ENCODE measurements at places on chromosomes 4 and X. TPM values are rescaled to one million over a fixed set of nuclear protein-coding genes. Genes with fewer than 3 reads are reported as not detected.

The GPRASP1 gene
- total RNA-seq = 1.1 TPM

GRCh38 chr4:7766661-7767345 lies 172.9 kb downstream of the AFAP1 start:
- H3K27me3 ChIP-seq = no peaks in the 10 kb centered on the region
- H3K36me3 ChIP-seq = no peaks in the 10 kb centered on the region
- H3K4me3 ChIP-seq = no peak overlapping the region
- no peaks in the 10 kb centered on the region for H3K4me1 ChIP-seq
- no peak overlapping the region for H3K27ac ChIP-seq
- DNase-seq = no peak

- no peaks in the 10 kb centered on the region for H3K4me1 ChIP-seq
- H3K27me3 ChIP-seq = peaks cover 18% of the 10 kb centered on the region
- DNase-seq = no peak
- H3K4me3 ChIP-seq = no peak overlapping the region
Observed at GRCh38 chr4:26003056-26003455, 89.0 kb downstream of the SMIM20 start.

- no peaks in the 10 kb centered on the region for H3K36me3 ChIP-seq
- H3K4me3 ChIP-seq = no peak overlapping the region
- no peaks in the 10 kb centered on the region for H3K4me1 ChIP-seq
Observed at GRCh38 chr4:11214281-11214680, 214.4 kb downstream of the HS3ST1 start.

The PABPC4L gene
- not detected for total RNA-seq

The SEC31A gene
- total RNA-seq = 140 TPM

DNA sequence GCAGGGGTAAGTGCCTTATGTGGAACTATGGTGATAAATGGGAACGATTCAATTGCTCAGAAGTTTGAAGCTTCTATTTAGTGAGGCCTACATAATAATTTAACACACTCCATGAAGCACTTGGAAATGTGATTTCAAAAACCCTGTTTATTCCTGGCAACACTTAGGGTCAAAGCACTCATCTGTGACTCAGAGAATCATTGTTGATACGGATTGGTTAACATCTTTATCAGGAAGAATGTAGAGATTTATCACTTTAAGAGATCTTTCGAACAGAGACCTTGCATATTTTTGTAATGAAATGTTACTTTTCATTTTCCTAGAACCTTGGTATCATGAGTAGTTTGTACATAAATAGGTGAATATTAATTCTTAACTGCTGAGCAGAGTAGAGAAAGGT lies 269.1 kb upstream of the SLIT2 start:
- no peak for DNase-seq
- H3K4me1 ChIP-seq = no peaks in the 10 kb centered on the region
- H3K27ac ChIP-seq = no peak overlapping the region
- H3K36me3 ChIP-seq = peaks cover 6% of the 10 kb centered on the region
- H3K4me3 ChIP-seq = no peak overlapping the region
- no peaks in the 10 kb centered on the region for H3K27me3 ChIP-seq

- no peaks in the 10 kb centered on the region for H3K27me3 ChIP-seq
- no peaks in the 10 kb centered on the region for H3K4me1 ChIP-seq
- no peak overlapping the region for H3K27ac ChIP-seq
- H3K4me3 ChIP-seq = no peak overlapping the region
- H3K36me3 ChIP-seq = no peaks in the 10 kb centered on the region
- DNase-seq = no peak
Observed at GRCh38 chr4:113083346-113083745, 33.9 kb downstream of the ANK2 start.

DNA sequence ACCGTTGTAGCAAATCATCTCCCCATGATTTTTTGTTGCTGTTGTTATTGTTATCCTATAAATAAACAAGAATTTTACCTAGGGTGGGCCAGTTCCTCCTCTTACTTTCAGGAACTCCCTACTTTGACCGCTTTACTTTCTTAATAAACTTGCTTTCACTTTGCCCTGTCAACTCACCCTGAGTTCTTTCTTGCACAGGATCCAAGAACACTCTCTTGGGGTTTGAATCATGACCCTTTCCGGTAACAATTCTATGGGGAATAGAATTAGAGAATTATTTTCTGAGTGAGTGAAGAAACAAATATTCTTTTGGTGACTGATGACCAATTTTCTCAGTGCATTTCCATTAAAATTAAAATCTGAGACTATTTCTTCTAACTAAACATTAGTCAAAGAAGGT lies 584.0 kb upstream of the TENM3 start:
- DNase-seq = no peak
- H3K4me1 ChIP-seq = no peaks in the 10 kb centered on the region
- no peak overlapping the region for H3K4me3 ChIP-seq
- peaks cover 4% of the 10 kb centered on the region for H3K36me3 ChIP-seq

The CTAG2 gene
- total RNA-seq = not detected

GRCh38 chr4:72522440-72522839 lies 46.6 kb downstream of the ADAMTS3 start:
- no peak for DNase-seq
- H3K36me3 ChIP-seq = no peaks in the 10 kb centered on the region
- no peaks in the 10 kb centered on the region for H3K4me1 ChIP-seq
- no peak overlapping the region for H3K4me3 ChIP-seq
- no peaks in the 10 kb centered on the region for H3K27me3 ChIP-seq
- no peak overlapping the region for H3K27ac ChIP-seq

- no peak overlapping the region for H3K27ac ChIP-seq
- H3K36me3 ChIP-seq = no peaks in the 10 kb centered on the region
- DNase-seq = no peak
- H3K27me3 ChIP-seq = no peaks in the 10 kb centered on the region
Observed at GRCh38 chr4:91497892-91498291, 805.9 kb upstream of the GRID2 start.
